ENCODE measurements at places on chromosomes 3 and 15.

DNA sequence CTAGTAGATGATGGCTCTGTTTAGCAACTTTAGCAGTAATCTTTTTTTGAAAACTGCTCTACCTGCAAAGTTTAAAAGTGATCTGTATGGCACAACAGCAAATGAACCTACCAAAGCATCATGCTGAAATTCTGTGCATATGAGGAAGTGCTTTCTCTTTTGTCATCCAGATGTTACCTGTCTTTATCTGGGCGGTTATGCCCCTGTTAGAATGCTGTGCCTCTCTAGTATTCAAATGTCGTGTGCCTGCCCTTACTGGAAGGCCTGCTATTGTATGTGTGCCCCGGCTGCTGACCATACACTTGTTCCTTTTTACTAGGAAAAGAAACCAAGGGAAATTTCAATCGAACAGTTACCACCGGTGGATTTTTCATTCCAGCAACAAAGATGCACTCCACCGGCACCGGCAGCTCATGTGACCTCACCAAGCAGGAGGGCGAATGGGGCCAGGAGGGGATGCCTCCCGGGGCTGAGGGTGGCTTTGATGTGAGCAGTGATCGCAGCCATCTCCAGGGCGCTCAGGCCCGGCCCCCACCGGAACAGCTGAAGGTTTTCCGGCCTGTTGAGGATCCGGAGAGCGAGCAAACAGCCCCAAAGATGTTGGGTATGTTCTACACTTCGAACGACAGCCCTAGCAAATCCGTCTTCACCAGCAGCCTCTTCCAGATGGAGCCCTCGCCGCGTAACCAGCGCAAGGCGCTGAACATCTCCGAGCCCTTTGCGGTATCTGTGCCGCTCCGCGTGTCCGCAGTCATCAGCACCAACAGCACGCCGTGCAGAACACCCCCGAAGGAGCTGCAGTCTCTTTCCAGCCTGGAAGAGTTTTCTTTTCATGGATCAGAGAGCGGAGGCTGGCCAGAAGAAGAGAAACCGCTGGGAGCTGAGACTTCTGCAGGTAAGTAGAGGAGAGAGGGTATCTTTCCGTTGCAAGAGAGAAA lies 61.6 kb downstream of the TMEM39A start:
- DNase-seq: no peak

- no peak for DNase-seq
These were observed 532.2 kb upstream of the DPPA4 start for GRCh38 chr3:109869586-109869985.

GRCh38 chr3:30805695-30806094 lies 88.8 kb downstream of the GADL1 start:
- no peak for DNase-seq

- DNase-seq: no peak
These were observed 58.3 kb upstream of the RASGRP1 start for GRCh38 chr15:38622908-38623307.

GRCh38 chr3:158775426-158776410 lies 26.1 kb upstream of the MFSD1 start:
- DNase-seq: no peak

DNA sequence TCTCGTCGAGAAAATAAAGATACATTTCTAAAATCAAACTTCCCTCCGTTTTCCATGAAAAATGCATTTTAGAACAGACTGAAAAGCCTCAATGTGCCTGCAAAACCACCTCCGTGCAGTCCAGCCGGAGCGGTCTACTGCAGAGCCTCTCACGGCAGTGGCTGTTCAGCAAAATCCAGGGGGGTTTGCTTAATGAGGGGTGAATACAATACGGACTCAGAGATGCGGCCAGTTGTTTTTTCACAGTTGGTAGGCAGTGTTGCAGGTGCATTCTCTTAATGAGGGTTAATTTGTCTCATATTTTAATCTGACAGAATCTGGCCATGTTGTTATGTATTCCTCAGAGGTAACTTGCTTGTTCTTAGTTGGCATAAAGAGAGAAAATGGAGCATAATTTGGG lies 223.0 kb downstream of the EBLN2 start:
- DNase-seq: no peak

GRCh38 chr3:170848292-170848917 lies 21.6 kb downstream of the RPL22L1 start:
- no peak for DNase-seq

- DNase-seq: peak; percentile 40
These were observed 115.5 kb downstream of the SLC25A26 start for GRCh38 chr3:66336333-66336766.

DNA sequence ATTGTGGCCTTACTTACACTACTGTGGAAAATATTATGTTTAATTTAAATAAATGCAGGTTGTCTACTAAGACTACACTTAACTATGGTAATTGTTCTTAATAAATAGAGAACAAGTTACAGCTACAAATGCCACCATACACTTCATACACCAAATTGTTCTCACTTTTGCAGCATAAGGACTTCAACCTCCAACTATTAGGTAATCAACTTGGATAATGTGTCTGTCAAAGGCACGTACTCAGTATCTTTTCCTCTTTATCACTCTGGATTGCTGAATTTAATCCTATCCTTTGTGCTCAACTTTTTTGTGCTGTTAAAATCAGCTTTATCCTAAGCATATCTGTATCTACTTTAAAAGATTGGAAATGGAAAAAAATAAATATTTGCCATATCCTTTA lies 41.6 kb upstream of the TMEM87A start:
- DNase-seq: no peak

- DNase-seq: no peak
These were observed 139.9 kb downstream of the TJP1 start for GRCh38 chr15:29682361-29682760.

DNA sequence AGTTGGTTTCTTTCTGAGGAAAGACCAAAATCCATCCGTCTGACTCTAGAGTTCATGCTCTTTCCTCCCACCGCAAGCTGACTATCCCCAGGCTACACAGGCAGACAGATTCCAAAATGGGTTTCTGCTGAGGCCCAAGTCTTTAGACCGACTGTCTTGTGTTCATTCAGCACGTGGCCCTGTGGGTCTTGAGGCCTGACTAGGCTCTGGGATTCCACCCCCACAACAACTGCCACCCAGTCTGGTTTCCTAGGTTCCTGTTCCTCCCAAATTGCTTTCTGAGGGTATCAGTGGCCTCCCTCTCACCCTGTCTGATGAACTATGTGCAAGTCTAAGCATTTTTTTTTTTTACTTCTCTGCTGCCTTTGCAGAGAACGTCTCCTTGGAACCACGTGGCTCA lies 67.7 kb downstream of the CYP19A1 start:
- no peak for DNase-seq

DNA sequence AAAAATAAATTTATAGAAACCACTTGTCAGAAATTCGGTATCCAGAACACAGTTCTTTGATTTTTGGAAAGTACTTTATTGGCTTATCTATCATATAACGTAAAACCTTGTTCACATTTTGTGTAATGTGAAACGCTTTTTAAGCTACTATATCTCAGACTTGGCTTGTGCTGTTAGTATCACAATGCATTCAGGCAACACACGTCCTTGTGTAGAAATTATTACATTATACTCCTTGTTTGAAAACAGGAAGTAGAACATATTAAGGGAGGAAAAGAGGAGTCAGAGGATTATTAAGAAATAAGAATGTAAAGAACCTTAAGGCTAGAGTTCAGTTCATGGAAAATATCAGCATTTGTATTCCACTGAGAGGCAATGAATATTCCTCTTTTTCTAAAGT lies 1.6 kb downstream of the DNAJC13 start:
- no peak for DNase-seq

DNA sequence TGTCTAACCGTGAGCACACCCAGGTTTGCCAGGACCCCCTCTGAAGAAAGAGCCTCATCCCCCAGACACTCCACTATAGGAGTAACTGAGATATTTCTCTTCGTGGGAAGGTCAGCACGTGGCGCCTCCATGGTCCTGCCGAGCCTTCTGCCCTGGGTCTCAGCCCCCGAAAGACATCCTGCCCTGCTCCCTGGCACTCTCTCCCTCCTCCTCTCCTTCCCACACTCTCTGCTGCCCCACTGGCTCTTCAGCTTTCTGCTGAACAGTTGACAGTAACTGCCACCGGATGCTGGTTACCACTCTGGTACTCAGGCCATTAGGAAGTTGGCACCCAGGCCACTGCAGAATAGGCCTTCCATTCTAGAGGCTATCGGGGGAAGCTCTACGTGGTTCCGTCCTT lies 185.2 kb downstream of the UACA start:
- DNase-seq: no peak

GRCh38 chr3:84958495-84959469 lies at the start of gene CADM2:
Gene CADM2, plus strand, starts transcription at chr3:84958989.
- peak; percentile 52 for DNase-seq

DNA sequence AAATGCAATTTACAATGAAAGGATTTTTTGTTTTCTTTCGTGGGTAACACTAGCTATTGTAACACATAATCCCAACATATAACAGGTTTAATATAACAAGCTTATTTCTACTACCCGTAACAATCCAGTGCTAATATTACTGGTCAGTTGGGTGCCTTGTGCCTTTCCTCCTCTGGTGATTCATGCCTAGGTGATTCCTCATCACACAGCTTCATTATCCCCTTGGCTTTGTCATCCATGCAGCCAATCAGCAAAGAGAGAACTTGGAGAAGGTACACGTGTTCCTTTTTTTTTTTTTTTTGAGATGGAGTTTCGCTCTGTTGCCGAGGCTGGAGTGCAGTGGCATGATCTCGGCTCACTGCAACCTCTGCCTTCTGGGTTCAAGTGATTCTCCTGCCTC lies 30.7 kb downstream of the CHST14 start:
- no peak for DNase-seq
